ENCODE measurements at places on chromosomes 13 and 19. TPM values are rescaled to one million over a fixed set of nuclear protein-coding genes. Genes with fewer than 3 reads are reported as not detected.

SULT2B1 gene
- total RNA-seq, result not detected

GRCh38 chr19:9498183-9498902 is at the start of gene ZNF560:
TSS of gene ZNF560 (minus strand) at chr19:9498616. CDS start at chr19:9475313, 23,303 bp downstream.
- no peak for DNase-seq

UHRF1 gene
- 13.4 TPM for total RNA-seq

DNA sequence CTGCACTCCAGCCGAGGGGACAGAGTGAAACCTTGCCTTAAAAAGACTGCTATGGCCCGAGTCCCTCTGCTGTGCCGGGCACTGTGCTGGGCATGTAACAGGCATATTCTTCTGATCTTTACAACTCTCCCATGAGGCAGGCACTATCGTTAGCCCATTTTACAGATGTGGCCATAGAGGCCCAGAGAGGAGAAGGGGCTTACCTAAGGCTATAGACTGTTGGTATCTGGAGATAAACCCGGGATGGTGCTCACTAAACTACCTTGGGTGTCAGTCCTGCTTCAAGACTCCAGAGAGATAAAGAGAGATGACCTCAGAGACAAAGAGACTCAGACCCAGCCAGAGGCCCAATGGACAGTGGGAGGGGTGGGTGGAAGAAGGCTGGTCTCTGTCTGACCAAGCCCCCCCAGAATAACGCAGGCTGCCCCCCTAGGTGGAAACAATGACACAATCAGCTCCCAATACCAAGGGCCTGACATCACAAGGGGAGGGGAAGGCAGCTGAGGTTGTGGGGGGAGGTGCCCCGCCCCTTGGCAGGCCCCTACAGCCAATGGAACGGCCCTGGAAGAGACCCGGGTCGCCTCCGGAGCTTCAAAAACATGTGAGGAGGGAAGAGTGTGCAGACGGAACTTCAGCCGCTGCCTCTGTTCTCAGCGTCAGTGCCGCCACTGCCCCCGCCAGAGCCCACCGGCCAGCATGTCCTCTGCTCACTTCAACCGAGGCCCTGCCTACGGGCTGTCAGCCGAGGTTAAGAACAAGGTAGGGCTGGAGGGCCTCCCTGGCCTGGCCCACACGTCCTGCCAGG is at the start of gene CNN1:
TSS of gene CNN1 (plus strand) at position 620 of the 805 bp plus-strand sequence. CDS start at position 697, 77 bp downstream.
- no peak for DNase-seq

VAV1 gene
- 1.2 TPM for total RNA-seq

- no peak for DNase-seq
These were observed 72.1 kb upstream of the FAM216B start for GRCh38 chr13:42709276-42709675.

MARCHF2 gene
- total RNA-seq, result 15.6 TPM

- no peak for DNase-seq
These were observed 941 bp upstream of the UHRF1 start for GRCh38 chr19:4908360-4908759.

SPACA7 gene
- total RNA-seq, result not detected

GRCh38 chr13:39306639-39307589 is 268.7 kb downstream of the NHLRC3 start:
- DNase-seq, result no peak

DNA sequence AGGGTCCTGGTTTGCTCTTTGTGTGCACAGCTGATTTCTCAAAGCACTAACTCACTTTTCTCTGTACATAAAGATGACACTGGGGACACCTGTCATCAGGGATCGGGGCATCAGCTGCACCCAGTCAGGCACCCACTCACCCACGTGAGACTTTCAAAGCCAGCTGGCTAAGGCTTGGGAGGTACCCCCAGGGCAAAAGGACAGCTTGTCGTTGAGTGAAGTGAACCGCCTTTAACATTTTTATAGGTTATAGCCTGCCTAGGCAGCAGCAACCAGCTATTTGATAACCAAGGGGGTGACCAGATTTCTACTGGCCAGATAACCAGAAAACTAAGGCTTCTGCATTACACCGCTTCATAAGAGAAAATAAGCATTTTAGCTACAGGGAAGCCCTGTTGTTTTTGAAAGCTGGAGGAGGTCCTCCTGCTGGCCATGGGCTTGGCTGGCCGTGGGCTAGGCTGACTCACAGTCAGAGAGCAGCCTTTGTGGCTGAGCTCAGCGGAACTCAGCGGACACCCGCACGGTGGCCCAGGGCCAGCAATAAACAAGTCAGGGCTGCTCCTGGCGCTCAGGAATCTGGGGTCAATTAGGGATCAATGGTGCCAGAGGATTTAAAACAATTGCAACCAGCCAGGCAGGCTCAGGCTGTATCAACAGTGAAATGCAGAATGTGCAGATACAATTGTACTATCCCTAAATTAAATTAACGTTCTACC is 57.1 kb downstream of the ALOX5AP start:
- no peak for DNase-seq

DNA sequence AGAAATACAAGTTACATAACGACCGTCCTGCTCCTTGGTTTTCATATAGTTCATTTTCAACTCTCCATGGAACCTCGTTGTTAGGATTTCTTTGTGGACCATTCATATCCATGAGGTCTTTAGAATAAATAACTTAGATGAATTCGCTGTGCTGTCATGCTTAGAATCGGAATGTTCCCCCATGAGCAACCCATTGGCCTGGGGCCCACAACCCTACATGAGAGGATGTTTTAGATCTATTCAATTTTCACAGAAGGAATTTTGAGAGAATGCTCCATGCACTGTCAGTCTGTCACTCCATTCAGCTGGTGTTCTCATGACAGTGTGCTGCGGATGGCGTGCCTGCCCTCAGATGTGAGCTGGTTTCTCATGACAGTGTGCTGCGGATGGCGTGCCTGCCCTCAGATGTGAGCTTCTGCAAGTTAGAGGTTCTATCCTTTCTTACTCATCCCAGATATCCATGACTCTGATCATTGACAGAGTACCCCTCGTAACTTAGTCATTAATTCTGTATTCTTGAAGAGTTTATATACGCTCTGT is 1193.1 kb downstream of the EFNB2 start:
- no peak for DNase-seq

GRCh38 chr19:48319647-48320541 is 5.5 kb upstream of the EMP3 start:
- peak; percentile 70 for DNase-seq

DNA sequence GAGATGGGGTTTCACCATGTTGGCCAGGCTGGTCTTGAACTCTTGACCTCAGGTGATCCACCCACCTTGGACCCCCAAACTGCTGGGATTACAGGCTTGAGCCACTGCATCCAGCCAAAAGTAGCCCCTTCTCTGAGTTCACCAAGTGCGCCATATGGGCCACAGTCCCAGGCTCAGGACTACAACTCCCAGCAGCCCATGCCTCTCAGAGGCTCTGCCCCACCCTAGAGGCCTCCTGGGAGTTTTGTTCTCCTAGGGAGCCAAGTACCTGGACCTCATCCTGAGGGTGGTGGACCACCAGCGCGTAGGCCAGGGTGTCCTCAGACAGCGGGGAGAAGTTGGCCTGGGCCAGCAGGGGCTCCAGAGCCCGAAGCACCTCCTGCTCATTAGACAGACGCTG is 18.8 kb downstream of the TMEM143 start:
- no peak for DNase-seq

DNA sequence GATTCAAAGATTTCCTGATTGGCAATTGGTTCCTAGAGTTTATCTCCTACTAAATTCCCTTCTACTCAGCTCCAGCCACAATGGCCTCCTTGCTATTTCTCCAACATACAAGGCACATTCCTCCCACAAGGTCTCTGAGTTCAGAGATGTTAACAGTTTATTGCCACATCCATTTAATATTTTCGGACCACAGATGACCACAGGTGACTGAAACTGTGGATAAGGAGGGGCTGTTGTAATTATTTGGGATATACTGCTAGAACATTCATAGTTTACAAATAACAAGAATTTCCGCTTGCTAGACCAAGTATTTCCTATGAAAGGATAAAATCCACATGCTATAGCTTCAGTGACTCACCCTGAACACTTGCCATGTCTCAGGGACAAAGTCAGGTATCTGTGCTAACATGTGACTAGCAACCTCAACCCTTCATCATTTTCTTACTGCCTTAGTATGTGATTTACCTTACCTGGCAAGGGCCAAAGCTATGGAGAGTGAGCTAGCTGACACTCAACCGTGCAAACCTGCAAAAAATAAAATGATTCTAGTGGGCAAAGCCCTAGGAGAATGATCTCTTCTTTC is 117.7 kb downstream of the TBC1D4 start:
- no peak for DNase-seq

POU4F1 gene
- 2.2 TPM for total RNA-seq

ACP7 gene
- total RNA-seq, result 0.32 TPM

DNA sequence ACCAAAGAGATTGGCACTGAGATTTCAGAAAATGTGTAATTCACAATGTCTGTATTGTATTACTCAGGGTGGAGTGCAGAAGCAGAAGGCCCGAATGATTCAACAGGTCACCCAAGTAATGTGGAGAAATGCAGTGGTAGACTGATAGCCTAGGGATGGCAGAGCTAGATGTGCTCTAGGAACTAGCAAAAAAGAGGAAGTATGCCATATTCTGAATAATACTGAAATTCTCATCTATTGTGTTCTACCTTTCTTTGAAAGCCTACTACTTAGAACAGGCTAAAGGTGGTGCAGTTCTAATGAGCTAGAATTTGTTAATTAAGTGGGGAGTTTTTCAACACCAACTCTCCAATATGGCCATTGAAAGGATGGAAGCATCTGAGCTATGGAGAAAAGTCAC is 1449.8 kb upstream of the MIR17HG start:
- no peak for DNase-seq

- no peak for DNase-seq
These were observed 234.3 kb upstream of the TRPC4 start for GRCh38 chr13:38103851-38104250.

DNA sequence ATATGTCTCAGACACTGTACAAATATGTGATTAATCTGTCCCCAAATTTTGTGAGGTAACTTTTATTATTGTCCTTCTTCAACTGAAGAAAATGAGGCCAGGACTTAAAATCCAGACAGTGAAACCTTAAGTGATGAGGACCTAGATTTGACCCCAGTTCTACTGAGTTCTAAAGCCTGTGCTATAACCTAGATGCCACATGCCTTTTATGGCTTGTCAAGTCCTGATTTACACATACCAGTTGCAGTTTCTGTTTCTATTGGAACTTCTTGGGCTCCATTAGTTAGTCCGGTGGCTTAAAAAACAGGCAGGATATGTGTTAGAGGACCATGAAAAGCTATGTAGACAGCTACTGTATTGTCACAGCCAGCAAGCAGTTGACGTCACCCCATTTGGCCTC is 436.5 kb upstream of the KLHL1 start:
- DNase-seq, result no peak

- no peak for DNase-seq
These were observed 10.5 kb upstream of the SLC7A1 start for GRCh38 chr13:29605860-29606526.

DNA sequence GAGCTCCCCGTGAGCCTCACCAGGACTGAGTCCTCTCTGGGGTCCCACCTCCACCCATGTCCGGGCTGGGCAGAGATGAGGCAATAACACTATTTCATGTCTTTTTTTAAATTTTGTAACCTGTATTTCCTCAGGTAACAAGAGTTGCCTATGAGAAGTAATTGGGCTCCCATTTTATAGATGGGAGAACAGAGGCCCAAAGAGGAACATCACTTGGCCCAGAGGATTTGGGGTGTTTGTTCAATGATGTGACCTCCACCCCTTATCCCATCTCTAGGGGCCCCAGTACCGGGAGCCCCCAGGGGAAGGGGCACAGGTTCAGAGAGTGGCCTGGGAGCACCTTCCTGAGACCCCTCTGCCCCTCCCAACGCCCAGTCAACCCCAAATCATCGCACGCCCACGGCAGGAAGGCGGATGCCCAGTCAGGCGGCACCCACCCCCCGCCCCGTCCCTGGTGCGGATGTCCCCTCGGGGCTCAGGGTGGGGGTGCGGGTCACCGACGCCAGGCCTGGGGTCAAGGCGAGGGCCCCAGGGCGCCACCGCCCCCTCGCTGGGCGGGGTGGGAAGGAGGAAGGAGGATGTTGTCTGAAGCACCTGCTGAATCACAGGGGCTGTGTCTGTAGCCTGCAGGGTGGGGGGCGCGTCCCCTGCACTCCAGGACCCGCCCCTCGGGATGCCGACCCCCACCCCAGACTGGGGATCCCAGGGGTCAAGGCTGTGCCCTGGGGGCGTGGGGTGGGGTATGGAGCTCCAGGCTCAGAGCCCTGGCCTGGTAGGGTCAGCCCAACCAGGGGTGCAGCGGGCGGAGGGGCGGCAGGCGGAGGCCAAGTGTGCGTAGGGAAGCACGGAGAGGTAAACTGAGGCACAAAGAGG is 9.0 kb upstream of the CIRBP start:
- no peak for DNase-seq

DNA sequence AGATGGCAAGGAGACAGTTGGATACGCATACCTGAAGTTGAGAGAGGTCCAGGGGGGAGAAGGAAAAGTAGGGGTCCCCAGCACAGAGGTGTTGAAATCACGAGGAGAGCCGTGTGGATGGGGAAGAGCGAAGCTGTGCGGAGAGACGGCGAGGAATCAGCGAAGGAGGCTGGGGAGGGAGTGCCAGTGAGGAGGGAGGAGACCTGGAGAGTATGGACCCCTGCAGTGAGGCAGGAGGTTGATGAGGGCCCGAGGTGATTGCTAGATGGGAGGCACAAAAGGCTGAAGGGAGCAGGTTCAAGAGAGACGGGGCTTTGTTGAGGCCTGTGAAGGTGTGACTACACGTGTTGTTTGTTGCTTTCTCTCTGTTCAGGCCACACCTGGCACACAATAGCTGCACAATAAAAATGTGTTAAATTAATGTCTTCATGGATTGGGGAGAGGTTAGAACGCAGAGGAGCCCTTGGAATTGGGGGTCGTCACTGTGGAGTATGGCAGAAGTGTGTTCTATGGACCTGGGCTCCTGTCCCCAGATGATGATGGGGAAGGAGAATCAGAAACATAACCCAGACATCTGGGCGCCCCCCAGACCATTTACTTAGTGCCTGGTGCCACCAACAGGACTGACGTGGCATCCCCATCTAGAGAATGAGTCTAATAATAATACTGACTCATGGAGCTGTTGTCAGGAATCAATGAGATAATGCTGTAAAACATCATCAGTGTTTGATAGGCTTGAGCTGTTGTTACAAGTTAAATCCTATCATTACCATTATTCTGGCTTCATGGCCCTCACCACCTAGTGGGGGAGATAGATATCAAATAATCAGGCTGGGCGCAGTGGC is 137.5 kb downstream of the SIPA1L3 start:
- DNase-seq, result no peak

Measured in NCI-H460 (cell line).